Stimulated activated CD8-positive, alpha-beta memory T cell treated with anti-CD3 and anti-CD28 coated beads, Interleukin-15, amount 100 ng/mL, for 1 hour (primary cell): ENCODE measurements at places on chromosomes 2 and 18.

- no peak for DNase-seq
These were observed 27.9 kb downstream of the AOX1 start for GRCh38 chr2:200613692-200614091.

- no peak for DNase-seq
These were observed 7.1 kb upstream of the SOS1 start for GRCh38 chr2:39127973-39128372.

GRCh38 chr2:232377841-232378734 is 463 bp upstream of the ALPP start:
- no peak for DNase-seq

DNA sequence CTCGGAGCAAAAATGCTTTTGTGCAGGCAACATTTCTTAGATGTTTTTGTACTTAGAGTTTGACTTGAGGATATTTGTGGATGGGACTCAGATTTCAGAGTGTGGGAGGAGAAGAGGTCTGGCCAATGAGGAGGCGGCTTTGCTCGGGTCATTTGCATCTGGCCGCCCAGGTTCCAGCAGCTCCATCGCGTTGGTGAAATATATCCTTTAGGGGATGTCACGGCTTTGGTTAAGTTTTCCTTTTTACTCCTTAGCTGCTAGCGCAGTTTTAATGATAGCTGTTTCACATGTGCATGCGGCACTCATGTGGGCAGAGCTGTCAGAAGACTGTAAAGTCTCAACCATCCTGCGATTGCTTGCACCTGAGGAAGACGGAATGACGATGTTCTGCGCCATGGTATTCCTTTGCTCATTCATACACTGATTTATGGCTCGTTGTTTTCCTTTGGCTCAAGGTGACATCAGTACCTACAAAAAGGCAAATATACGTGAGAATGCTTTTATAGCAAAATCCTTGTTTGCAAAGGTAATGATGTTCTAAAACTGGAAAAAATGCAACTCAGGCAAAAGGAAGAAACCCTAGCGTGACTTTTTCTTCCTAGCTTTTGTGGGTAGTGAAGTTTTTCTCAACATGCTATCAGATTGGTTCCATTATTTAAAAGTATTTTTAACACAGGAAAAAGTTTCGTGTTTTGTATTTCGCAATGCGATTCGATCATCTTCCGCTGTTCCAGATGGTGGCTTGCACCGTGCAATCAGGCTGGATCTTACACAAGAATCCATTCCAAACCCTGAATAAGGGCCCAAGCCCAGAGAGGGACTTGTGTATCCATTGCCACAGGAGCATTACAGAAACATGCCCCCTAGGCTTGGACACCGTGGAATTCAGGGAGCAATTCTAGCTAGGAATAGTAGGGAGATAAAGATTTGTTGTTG is 70.5 kb upstream of the ZNF516 start:
- no peak for DNase-seq

- DNase-seq: no peak
These were observed 203.9 kb downstream of the C1D start for GRCh38 chr2:67858886-67859285.

GRCh38 chr2:224584785-224585210 is 365 bp downstream of the CUL3 start:
- no peak for DNase-seq

DNA sequence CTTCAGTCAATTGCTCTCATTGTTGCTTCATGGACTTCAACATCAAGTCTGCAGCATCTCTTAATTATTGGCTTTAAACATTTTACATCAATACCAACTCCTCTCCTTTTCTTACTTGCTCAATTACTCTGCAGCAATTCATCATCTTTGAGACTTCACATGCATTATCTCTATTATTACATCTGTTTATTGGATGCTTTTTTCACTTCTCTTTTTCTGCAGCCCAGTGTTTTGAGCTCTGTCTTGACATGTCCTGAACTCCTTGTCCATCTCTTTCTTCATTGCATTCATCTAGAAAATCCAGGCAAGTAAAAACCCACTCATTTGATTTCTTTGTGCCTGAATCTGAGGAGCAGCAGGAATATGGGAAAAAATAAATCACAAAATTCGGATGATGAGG is 647.9 kb downstream of the PLCL1 start:
- DNase-seq: no peak

GRCh38 chr2:232385660-232386489 is 7.3 kb downstream of the ALPP start:
- no peak for DNase-seq
